ENCODE measurements at places on chromosomes 12 and 14.

DNA sequence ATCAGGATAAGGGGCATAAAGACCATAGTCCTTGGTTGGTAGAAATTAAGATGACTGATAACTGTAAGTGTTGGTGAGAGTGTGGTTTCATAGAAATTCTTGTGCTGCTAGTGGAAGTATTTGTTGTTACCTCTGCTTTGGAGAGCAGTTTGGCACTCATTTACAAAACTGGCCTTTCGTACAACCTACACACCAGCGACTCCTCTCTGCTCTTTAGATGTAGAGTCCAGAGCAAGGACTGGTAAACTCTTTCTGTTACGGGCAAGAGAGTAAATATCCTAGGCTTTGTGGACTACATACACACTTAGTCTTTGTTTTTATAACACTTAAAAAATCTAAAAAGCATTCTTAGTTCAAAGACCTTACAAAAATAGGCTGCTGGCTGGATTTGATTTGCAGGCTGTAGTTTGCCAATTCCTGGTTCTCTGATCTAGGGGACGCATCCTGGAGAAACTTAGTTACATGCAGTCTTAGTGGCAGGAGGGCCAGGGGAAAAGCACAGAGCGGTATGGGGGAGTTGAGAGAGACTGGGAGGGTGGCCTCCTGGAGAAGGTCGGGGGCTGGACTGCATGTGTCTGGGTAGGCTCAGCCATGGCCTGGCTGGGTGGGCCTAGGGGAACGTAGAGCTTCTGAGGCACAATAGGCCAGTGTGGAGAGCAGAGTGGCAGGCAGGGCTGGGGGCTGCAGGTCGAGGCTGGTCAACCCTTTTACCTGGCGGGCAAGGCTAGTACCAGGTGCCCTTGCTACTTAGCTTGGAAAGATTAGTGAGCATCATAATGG is 55.3 kb upstream of the AMN start:
- DNase-seq = no peak

- DNase-seq = no peak
Observed at GRCh38 chr14:35909665-35910064, 83.5 kb downstream of the BRMS1L start.

DNA sequence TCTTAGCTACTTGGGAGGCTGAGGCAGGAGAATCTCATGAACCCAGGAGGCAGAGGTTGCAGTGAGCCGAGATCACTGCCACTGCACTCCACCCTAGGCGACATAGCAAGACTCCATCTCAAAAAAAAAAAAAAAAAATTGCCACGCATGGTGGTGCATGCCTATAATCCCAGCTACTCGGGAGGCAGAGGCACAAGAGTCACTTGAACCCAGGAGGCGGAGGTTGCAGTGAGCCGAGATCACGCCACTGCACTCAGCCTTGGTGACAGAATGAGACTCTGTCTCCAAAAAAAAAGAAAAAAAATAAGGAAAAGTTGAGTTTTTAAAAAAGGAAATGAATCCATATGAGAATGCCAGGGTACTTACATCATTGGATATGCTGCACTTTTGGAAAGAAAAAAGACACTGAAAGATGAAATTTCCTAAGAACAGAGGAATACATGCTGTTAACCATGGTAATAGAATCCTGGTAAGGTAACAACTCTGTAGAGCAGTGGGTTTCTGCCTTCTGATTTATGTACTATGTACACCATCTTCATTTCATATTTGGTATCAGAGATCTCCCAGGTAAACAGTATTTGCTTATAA is 222.7 kb downstream of the ERC1 start:
- DNase-seq = no peak

DNA sequence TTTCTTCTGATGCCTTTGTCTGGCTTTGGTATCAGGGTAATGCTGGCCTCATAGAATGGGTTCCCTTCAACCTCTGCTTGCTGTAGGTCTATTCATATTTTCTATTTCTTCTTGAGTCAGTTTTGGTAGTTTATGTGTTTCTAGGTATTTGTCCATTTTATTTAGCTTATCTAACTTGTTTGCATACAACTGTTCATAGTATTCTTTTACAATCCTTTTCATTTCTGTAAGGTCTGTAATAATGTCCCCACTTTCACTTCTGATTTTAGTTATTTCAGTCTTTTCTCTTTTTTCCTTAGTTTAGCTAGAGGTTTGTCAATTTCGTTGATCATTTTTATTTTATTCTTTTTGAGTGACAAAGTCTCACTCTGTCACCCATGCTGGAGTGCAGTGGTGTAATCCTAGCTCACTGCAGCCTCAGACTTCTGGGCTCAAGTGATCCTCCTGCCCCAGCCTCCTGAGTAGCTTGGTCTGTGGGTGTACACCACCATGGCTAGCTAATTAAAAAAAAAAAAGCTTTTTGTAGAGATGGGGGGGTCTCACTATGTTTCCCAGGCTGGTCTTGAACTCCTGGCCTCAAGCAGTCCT is 11.7 kb downstream of the TTLL5 start:
- DNase-seq = no peak

- no peak for DNase-seq
Observed at GRCh38 chr12:100329800-100330199, 27.1 kb upstream of the SLC17A8 start.

- no peak for DNase-seq
Observed at GRCh38 chr12:91289906-91290305, 107.3 kb upstream of the DCN start.

- no peak for DNase-seq
Observed at GRCh38 chr12:52335598-52336262, 14.5 kb upstream of the KRT83 start.

DNA sequence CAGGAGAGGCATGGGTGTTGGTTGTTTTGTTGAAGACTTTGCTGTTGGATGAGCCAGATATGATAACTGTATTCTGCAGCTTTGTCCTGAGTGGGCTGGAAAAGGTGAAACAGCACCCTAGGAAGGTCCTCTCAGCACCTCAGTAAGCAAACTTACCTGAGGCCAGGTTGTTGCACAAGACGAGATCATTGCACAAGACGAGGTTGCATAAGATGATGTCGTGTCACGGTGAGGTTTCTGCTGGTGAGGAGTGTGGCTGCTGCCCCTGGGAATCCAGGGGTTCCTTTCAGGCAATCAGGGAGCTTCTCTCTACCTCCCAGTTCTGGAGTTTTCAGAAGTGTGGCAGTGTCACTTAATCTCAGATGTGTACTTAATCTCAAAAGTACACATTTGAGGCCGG is 85.6 kb downstream of the GLT1D1 start:
- no peak for DNase-seq
